ENCODE measurements at places on chromosomes 1 and 21.

DNA sequence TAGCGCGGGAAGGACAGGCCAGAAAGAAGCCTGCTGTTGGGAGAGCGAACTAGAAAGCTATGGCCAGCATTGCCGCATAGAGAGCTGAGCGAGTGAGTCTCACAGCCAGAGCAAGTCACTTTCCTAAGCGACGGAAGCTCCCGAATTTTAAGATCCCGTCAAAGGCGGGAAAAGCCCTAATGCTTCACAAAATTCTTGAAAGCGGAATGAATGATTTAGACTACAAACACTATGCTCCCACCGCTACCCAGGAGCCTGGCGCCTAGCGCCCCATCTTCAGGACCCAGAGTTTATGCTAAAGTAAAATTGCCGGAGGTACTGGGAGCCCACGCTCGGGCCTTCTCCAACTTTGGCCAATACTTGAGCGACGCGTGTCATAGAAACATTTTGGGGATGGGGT, 409.9 kb upstream of the ESRRG start:
- DNase-seq: no peak

GRCh38 chr1:91582431-91582921, 81.8 kb downstream of the CDC7 start:
- no peak for DNase-seq

- DNase-seq: no peak
Measured at GRCh38 chr1:86155051-86155806, 1.3 kb downstream of the COL24A1 start.

DNA sequence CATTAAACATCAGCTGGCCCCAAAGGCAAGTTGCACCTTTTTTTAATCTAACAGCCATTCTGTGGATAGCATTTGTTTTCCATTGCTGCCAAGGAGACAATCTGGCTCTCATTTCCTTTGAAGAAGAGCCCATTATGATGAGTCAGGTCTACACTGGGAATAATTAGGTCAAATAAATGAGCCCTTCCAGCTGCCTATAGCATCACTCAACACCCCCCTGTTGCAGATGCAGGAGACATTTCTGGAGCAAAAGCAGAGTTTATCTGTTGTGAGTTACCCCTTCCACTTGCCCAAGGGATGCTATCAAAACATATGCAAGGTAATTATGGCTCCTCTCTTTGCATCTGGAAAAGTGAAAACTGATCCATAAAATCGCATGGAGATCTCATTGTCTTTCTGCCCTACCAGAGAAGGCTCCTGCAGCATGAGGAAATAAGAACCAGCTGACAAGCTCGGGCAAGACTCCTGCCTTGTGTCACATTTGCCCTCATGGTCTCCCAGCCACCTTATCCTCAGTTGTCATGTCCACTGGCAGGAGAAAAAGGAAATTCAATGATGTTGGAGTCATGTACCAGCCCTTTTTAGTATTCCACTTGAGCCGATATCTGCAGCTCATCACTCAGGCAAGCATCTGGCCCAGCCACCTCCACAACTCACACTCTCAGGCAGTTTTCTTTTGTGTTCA, 135.9 kb downstream of the SLC30A10 start:
- DNase-seq: no peak

DNA sequence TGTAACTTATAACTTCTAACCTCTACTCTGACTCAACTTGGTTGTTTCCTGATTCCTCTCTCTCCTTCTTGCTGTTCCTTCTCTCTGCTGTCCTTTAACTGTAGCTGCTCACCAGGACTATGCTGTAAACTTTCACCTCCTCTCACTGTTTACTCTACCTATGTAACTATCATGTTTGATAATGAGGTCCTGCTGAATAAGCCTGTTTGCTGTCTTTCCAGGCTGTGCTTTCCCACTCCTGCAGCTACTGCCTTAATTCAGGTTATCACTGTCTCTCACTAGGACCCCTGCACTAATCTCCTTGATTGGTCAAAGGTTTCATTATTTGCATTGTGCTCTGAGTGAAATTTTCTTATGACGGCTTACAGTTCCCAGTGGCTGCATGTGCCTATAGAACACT, 633.9 kb upstream of the PTBP2 start:
- DNase-seq: no peak

GRCh38 chr1:42950116-42950481, 8.6 kb downstream of the SLC2A1 start:
- DNase-seq: no peak

GRCh38 chr1:61425040-61425439, 299.9 kb downstream of the TM2D1 start:
- DNase-seq: no peak

GRCh38 chr1:104353580-104353979, 603.9 kb downstream of the AMY1C start:
- no peak for DNase-seq

DNA sequence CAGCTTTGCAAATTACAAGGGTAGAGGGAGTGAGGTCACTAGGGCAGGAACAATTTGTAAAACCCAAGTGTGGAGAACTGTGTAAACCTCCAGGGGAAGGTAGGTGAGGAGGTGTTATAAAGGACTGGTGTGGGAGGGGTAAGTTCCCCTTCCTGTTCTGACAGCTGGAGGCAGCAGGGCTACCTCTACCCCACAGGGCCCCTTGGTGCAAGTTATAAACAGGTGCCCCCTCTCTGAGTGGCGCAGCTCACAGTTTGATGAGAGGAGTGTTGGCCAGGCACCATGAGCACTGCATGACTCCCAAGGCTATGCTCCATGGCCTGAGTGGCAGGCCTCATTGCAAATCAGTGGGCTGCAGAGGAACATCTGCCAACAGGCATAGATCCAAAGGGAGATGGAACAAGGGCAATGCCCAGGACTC, 41.0 kb downstream of the MFSD2A start:
- DNase-seq: no peak

GRCh38 chr1:180278596-180279395, 48.7 kb downstream of the LHX4 start:
- DNase-seq: no peak

DNA sequence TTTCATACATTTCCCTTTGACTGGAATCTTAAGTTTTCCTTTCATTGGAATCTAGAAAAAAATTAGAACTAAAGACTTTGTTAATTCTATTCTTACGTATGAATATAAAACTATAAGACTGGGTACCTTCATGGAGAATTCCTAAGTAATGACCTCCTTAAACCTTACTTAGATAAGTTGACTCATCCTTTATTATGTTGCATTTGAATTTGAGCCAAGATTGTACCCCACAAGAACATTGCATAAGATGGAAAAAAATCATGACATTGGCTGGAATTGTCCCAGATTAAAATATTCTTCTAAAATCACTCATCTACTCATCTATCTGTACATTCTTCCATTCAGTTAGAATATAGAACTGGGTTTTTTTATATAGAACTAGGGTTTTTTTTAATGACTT, 137.4 kb downstream of the C1orf21 start:
- no peak for DNase-seq

- DNase-seq: no peak
Measured at GRCh38 chr1:1918901-1919303, at the start of gene TMEM52. Gene TMEM52, minus strand, starts transcription at chr1:1919279. Its CDS starts 14 bp downstream, at chr1:1919265.

GRCh38 chr1:94805912-94806311, 14.2 kb upstream of the SLC44A3 start:
- DNase-seq: peak; percentile 40

DNA sequence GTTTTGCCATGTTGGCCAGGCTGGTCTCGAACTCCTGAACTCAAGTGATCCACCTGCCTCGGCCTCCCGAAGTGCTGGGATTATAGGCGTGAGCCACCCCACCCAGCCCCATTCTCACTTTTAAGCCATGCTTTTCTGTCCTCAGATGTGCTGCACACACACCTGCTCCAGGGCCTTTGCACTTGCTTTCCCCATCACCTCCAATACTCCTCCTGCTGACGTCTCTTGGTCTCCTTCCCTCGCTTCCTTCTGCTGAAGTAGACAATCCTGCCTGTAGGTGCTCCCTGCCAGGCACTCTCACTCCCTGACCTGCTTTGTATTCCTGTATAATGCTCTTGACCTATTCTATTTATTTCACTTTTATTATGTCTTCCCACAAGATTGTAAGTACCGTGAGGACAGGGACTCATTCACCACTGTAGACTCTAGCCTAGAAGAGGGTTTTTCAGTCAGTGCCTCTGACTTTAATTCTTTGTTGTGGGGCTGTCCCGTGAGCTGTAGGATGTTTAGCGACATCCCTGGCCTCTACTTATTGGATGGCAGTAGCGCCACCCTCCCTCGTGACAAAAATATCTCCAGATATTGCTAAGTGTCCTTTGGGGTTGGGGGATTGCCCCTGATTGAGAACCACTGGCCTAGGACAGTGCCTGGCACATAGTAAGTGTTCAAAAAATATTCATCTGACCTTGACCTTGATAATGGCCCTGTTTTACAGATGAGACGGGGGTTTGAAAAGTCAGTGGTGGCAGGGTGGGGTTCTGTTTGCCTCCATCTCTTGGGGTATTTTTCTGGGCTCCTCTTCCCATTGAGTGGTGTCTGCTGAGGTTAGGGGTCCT, 4.6 kb downstream of the TNFRSF1B start:
- DNase-seq: no peak

GRCh38 chr1:48670234-48671020, 106.3 kb downstream of the BEND5 start:
- no peak for DNase-seq

- DNase-seq: no peak
Measured at GRCh38 chr1:64515427-64515826, 45.5 kb downstream of the CACHD1 start.

- DNase-seq: no peak
Measured at GRCh38 chr1:176742322-176742721, 279.3 kb downstream of the PAPPA2 start.

DNA sequence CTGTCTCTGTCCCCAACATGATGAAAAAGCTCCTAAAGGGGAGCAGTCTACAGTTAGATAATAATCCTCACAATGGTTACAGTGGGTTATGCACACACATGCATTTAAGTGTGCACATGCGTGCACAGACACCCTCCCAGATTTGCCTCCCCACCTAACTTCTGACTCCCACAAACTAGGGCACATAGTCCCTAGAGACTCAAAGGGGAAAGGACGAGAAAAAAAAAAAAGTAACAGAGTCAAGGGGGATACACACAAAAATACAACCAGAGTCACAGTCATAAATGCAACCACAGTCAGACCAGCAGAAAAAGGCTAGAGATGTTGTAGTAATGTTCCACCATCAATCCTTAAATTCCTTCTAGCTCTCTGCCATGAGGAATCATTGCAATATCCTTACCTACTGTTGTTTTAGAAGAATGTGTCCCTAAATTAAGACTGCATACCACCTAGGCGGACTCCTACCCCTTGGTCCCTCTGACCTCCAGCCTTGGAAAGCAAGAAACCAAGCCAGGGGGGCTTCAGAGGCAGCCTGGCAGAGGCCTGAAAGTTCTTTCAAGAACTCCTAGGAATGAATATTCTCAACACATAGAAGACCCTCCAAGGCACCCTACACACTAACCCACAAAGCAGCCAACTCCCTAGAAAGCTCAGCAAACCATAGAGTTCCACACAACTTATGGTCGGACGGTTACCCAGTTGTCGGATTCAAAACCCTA, 1.3 kb downstream of the CRTC2 start:
- DNase-seq: no peak

GRCh38 chr1:30957560-30958222, 49.1 kb upstream of the SDC3 start:
- DNase-seq: no peak

DNA sequence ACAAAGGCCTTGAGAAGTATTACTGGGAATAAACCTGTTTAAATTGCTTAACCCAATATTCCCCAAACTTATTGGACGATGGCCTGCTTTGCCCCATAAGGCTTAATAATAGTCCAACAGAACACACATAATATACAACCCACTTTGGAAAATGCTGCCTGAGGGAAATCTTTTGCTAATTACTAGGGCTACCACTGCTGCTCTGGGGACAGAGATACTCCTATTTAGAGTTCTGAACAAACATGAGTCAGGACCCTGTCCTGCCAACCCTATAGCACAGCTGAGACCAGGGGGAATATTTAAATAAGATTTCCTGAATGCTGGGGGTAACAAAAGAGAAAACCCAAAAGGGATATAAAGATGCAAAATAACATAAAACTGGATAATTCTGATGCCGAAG, 139.1 kb downstream of the BRINP2 start:
- DNase-seq: no peak

DNA sequence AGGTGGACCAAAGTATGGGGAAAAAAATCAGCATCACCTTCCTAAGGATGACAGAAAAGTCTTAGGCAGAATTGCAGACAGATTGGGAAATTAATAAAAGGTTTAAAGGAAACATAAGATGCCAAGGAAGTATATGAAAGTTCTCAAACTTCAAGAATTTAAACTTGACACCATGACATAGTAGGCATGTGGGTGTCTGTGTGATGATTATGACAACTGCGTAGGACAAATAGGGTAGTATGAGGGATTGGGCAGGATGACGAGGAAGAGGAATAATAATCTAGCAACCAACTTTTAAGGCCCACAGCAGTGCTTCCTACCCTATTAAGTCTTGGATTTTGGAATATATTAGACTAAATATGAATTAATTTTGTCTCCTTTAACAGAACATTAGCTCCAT, 52.4 kb downstream of the HNRNPR start:
- DNase-seq: no peak

- no peak for DNase-seq
Measured at GRCh38 chr1:180353945-180354344, 123.9 kb downstream of the LHX4 start.

- no peak for DNase-seq
Measured at GRCh38 chr1:20739225-20739624, 6.7 kb upstream of the SH2D5 start.

DNA sequence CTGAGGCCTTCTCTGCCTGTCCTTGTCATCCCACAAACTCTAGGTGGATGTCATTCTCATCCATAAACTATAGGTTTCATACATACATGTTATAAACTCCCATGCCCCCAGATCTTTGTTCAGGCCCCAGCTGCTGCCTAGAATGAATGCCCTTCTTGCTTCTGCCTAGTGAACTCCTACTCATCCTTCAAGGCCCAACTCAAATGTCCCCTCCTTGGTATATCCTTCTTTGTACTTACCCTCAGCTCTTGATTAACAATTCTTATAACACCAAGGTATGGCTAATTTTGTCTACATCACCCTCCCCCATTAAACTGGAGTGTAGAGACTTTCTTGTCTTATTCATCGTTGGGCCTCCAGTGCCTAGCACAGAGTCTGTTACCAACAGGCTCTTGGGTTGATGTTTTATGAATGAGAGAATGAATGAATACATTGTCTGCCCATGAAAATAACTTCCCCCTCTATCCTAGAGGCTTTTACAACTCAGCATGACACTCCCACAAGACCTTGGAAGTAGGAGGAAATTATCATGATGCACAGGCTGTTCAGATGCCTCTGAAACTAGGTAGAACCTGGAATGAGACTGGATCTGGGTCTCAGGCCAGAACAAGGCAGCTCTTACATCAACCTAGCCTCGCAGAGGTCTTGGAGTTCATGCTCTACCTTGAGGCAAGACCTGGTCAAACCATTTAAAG, 26.9 kb downstream of the EPHB2 start:
- DNase-seq: no peak

- no peak for DNase-seq
Measured at GRCh38 chr1:171984850-171985485, 143.7 kb downstream of the DNM3 start.

- DNase-seq: no peak
Measured at GRCh38 chr1:109980324-109981003, 4.1 kb upstream of the AHCYL1 start.

GRCh38 chr1:40507973-40508372, 594 bp upstream of the EXO5 start:
- no peak for DNase-seq

- DNase-seq: no peak
Measured at GRCh38 chr1:236535662-236536161, 11.9 kb downstream of the LGALS8 start.

- DNase-seq: no peak
Measured at GRCh38 chr21:41973427-41973831, 19.6 kb upstream of the C2CD2 start.

GRCh38 chr21:17527240-17527639, 14.4 kb downstream of the CXADR start:
- no peak for DNase-seq
